ENCODE measurements at places on chromosomes 7 and 10.

DNA sequence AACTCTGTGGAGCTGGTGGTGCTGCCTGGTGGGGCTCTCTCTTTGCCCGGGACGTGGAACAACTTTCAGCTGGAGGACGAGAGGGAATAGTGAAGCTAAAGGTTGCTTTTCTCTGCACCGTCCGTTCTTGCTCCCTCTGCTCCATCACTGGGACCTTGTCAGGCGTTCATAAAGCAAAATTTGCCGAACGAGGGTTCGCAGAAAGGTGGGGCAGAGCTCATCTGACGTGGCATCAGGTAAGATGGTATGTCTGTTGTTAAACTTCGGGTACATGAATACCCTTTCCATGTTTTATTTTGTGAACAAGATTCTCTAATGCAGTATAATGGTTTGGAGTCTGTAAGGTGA is 416 bp downstream of the BBS9 start:
- DNase-seq, result no peak

- no peak for DNase-seq
Observed at GRCh38 chr10:107576746-107577145, 412.2 kb upstream of the SORCS1 start.

- DNase-seq, result no peak
Observed at GRCh38 chr7:47542051-47542450, 39.9 kb downstream of the TNS3 start.

DNA sequence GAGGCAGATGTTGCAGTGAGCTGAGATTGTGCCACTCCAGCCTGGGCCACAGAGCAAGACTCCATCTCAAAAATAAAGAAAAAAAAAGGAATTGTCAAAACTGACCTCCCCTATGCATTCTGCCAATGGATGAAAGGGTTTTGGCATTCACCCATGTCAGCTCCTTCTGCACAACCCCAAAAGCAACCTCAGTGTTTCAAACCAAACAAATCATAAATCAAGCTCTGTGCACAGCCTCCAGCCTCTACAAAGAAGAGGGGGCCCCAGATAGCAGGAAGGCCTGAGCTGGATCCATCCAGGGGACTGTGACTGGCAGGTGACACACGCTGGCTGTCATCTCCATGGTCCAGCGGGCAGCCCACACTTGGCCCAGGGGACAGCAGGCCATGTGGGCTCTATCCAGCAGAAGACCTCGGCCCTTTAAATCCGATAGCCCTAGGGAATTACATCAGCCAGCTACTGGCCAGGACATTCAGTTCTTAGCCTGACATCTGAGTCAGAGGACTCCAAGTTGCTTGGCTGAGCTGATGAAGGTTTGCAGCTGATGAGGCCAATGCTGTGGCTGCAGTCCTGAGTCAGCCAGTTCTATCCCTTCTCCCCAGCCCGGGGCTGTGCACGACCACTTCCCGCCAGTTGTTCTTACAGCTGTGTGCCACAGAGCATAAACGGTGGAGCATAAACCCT is 52.0 kb upstream of the FIGNL1 start:
- DNase-seq, result peak; percentile 92

DNA sequence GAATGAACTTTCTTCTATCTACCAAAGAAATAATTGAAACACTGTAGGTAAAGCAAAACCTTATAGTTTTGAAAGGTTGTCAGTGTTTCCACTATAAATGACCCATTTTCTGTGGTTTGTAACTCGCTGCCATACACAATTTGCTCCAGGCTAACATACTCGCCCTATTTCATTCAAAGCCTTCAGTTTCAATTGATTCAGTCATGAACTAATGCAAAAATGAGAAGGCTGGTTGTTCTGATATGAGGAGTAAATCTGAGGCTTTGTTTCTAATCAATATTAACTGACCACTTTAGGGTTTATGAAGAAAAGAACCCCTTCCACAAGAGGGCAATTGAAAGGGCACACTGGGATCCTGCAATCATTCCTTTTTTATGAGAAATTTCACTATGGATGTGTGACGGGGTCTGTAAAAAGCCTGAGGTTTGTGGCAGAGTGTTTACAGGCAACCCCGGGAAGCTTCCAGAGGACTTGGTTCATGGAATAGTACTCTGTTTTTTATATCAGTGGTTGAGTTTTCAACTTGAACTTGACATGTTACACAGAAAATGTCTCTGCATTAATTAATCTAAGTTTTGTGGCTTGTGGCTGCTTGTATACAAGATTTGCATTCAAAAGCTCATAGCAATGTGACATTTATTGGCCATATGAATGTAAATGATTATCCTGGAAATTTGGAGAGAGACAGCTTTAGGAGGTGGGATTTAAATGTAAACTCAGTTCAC is 133.2 kb downstream of the NRP1 start:
- DNase-seq, result no peak
